ENCODE measurements at places on chromosomes 3 and 15.

DNA sequence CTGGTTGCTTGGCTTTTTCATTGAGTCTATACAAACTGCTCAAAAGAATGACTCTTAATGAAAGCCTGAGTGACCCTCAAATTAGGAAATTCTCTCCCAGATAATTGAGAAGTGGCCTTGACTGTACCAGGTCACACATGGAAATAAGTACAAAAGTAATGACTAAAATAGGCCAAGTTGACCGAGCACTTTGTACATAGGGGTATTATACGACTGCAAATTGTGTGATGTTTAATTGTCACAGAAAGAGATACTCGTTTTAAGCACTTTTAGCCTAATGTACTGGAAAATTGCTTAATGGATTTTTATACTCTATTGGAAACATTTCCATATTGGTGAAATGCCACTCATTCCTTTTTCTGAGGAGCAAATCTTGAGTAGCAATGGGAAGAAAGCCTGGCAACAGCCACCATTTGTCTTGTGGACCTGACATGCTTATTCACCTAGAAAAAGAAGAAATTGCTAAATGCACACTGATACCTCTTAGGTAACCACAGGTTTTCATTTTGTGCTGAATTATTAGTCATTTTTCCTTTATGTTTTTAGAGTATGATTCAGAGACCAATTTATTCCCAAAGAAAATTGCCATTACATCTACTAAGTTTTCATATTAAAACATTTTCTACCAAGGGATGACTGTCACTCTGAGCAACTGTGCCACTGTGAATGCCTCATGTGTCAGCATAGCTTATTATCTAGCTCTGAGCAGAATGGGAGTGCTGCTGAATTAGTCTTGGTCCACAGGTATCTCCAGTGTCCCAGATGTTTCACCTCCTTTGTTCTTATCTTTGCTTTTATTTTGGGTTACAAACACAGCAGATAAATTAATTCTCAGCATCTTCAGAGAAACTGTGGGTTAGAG lies 8.9 kb upstream of the PXK start:
- no peak for DNase-seq

GRCh38 chr15:86317384-86317740 lies 237.7 kb downstream of the AGBL1 start:
- no peak for DNase-seq

DNA sequence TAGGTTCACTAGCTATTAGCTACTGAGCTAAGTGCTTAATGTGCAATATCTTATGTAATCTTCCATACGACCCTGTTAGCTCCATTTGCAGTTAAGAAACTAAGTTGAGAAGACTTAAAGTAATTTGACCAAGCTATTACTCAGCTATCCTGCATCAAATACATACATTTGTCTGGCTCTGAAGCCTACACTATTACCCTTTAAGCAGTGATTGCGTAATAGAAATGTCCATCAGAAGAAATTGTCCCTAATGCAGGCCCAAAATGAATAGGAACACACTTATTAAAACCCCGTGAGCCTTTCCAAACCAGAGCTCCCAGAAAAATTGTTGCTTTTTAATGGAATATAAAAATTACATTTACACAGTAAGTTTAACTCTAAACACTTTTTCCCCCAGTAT lies 5.3 kb upstream of the MYO1E start:
- DNase-seq = no peak

DNA sequence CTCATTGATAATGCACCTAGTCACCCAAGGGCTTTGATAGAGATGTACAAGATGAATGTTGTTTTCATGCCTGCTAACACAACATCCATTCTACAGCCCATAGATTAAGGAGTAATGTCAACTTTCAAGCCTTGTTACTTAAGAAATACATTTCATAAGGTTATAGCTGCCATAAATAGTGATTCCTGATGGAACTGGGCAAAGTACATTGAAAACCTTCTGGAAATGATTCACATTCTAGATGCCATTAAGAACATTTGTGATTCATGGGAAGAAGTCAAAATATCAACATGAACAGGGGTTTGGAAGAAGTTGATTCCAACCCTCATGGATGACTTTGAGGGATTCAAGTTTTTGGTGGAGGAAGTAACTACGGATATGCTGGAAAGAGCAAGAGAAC lies 135.2 kb downstream of the TLE3 start:
- DNase-seq = no peak

DNA sequence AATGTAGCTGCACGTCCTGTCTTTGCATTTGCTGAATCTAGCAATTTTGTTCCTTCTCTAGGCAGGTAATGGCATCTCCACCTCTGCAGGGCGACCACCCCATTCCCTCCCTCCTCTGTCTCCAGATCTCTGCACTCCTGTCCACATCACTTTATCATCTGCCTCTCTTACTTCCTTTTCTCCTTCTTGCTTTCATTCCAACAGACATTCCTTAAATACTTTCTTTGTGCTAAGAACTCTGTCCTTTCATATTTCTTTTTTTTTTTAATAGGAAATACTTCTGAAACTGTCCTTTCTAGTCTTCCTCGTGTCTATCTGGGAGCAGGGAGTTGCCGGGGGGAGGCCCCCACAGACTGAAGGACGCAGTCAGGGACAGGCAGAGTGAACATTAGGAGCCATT lies 7.2 kb downstream of the ITIH3 start:
- DNase-seq = no peak

GRCh38 chr15:64847876-64848716 lies 6.4 kb downstream of the PLEKHO2 start:
- DNase-seq = no peak

GRCh38 chr3:13706886-13707285 lies 158.0 kb downstream of the FBLN2 start:
- no peak for DNase-seq

DNA sequence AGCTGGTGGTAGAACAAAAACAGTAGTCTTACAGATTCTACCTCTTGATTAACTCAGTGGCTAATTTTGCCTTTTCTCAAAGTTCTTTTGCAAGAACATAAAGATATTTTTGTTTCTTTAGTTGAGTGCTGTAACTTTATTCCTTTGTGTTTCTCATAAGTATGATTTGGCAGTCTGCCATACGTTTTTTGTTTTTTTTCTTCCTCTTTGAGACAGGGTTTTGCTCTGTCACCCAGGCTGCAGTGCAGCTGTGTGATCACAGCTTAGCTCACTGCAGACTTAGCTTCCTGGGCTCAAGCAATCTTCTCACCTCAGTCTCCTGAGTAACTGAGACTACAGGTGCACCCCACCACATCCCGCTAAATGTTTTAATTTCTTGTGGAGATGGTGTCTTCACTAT lies 22.4 kb downstream of the B3GNT5 start:
- no peak for DNase-seq

DNA sequence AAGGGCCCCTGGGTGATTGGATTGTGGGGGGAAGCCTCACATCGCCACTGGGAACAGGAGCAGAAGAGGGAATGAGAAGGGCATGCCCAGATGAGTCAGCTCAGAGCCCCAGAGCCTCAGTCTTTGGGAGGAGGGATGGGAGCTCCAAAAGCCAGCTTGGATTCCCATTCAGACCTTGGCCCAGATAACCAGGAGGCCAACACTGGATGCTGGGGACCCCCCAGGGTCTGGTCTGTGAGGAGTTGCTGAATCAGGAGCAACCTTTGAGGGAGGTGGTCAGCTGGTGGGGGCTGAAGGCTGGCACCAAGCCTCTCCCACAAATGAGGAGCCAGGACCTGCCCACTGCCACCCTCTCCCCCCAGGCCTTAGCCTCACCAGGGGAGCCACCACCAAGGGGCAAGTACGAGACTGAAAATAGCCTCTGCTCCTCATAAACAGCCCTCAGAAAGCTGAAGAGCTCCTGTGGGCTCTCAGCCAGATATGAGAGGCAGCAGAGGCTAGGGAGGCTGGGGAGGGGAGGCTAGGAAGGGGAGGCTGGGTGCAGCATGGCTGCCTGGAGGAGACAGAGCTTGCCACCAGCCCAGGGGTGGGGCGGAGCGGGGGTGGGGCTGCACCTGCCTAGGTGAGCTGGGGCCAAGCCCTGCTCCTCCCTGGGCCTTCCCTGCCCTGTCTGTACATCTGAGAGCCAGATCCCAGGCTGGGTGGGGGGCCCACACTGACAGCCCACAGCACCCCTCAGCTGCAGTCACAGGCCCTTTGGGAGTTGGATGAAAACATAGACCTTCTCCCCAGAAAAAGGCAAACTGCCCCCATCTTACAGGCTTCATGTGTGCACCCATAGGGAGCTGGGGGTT lies 99.8 kb downstream of the SEC22A start:
- no peak for DNase-seq

DNA sequence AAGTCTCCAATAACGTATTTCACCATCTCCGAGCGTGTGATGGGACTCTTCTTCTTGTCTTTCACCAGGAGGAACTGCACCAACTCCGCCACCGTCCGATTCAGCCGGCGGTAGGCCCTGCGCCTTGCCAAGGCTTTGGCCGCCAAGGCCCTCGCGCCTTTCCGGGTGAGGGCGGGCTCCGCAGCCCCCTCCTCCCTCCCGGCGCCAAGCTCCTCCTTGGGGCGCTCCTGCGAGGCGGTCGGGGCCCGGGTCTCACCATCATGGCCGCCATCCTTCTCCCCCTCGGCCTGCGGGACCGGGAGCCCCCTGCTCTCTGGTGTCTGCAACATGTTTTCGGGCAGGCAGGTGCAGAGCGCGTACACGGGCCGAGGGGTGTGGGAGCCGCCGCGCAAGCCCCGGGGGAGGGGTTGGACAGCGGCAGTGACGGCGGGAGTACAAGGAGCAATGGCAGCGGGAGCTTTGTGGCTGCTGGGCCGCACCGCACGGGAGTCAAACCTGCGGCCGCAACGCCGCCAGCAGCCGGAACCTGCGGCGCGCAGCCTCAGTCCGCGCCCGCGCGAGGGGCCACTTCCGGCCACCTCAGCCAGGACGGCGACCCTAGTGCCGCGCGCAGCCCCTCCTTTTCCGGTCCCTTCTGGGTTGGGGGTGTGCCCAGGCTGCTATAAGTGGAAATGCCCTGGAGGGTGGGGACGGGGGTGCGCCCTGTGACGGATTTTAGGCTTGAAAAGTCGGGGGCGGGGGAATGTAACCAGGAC lies at the start of gene MAGEF1:
Gene MAGEF1 (minus strand): TSS at position 572 of the 755 bp plus-strand sequence. CDS start 243 bp downstream, at position 329.
- DNase-seq = peak; percentile 55

GRCh38 chr3:180990505-180990904 lies 969 bp upstream of the DNAJC19 start:
- DNase-seq = no peak

- no peak for DNase-seq
These were observed 26.9 kb upstream of the LDHAL6B start for GRCh38 chr15:59179717-59180116.

GRCh38 chr15:66682865-66683264 lies 19.2 kb upstream of the SMAD6 start:
- no peak for DNase-seq

- no peak for DNase-seq
These were observed 179.1 kb downstream of the SLC9A9 start for GRCh38 chr3:143668924-143669790.

DNA sequence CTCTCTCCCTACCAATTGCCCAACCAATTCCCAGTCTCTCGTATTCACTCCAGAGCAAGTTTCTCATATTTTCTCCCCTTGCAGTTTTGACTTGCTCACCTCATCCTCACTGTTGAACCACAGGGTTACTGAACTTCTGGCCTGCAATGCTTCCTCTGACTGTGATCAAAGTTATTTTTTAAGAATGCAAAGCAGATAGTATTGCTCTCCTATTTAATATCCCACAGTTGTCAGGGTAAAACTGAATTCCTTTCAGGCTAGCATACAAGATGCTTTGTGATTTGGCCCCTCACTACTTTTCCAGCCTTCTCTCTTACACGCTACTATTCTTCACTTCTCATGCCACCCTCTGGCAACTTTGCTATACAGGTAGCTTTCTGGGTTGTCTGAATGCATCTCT lies 80.9 kb downstream of the LRRFIP2 start:
- DNase-seq = no peak

DNA sequence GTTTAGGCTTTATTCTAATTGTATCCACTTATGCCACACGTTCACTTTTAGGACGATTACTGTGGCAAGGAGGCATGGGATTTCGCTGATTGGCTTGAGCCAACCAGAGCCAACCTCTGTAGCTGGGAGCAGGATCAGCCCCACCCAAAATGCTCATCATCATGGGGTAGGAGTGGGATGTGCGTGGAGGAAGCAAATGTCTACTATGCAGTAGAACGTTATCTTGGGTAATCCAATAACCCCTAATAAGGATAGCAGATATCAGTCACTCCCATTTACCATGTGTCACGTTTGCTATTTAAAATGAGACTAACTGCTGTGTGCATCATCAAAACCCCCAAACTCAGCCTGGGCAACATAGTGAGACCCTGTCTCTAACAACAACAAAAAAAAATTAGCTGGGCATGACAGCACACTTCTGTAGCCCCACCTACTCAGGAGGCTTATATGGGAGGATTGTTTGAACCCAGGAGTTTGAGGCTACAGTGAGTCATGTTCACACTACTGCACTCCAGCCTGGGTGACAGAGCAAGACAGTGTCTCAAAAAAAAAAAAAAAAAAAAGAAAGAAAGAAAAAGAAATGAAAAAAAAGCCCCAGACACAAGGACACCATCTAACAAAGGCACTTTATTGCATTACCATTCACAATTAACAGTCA lies 17.8 kb upstream of the ITGB5 start:
- DNase-seq = no peak

DNA sequence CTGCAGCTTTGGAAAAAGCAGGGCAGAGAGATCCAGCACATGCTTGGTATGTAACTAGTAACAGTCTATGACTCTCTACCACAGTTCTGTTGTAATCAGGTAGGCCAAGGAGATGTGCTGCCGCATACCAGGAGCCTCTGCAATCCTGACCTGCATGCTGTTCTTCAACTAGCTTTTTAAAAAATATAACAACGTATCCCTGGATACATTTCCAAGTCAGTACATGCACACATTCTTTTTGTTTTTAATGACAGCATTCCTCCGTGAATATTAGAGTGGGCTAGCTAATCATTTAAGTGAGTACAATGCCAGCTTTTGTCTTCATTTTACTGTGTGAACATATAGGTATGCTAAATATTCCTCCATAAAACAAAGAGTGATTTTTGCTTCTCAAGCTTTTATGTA lies 437.8 kb downstream of the RBMS3 start:
- no peak for DNase-seq

GRCh38 chr3:190326930-190327329 lies 4.7 kb upstream of the CLDN1 start:
- no peak for DNase-seq

- DNase-seq = no peak
These were observed 161.2 kb upstream of the TMCO5A start for GRCh38 chr15:37773111-37773860.

DNA sequence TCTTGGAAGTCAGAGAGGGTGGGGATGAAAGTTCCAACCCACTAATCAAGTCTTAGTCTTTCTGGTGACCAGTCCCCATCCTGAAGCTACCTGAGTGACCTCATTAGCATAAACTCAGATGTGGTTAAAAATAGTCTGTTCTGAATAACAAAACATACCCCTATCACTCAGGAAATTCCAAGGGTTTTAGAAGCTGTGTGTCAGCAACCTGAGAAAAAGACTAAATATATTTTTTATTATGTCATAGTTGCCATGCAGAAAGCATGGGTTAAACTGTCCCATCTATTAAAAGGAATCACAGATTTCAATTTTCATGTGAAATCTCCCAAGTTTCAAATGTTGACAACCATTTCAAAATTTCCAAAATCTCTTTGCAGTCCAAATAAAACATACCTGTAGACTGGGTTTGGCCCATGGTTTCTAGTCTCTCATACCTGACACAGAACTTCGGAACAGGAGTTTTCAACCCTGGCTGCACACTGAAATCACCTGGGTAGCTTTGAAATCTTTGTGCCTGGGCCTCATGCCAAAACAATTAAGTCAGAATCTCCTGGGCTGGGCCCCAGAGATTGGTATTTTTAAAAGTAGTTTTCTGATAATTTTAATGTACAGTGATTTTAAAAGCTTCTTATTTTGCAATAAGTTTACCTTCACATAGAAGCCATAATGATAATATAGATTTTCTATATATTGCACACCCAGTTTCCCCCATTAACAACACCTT lies 476.3 kb downstream of the RBMS3 start:
- DNase-seq = no peak

All from stimulated activated CD4-positive, alpha-beta T cell treated with anti-CD3 and anti-CD28 coated beads, Interleukin-1b, Interleukin-23, amount 100 ng/mL, for 1 hour (primary cell).